G401 (cell line): ENCODE measurements at places on chromosomes 2 and 18.

GRCh38 chr2:58842501-58843155 is 601.5 kb upstream of the FANCL start:
- DNase-seq, result no peak

- no peak for DNase-seq
Measured at GRCh38 chr2:223576873-223577272, 25.3 kb downstream of the SCG2 start.

DNA sequence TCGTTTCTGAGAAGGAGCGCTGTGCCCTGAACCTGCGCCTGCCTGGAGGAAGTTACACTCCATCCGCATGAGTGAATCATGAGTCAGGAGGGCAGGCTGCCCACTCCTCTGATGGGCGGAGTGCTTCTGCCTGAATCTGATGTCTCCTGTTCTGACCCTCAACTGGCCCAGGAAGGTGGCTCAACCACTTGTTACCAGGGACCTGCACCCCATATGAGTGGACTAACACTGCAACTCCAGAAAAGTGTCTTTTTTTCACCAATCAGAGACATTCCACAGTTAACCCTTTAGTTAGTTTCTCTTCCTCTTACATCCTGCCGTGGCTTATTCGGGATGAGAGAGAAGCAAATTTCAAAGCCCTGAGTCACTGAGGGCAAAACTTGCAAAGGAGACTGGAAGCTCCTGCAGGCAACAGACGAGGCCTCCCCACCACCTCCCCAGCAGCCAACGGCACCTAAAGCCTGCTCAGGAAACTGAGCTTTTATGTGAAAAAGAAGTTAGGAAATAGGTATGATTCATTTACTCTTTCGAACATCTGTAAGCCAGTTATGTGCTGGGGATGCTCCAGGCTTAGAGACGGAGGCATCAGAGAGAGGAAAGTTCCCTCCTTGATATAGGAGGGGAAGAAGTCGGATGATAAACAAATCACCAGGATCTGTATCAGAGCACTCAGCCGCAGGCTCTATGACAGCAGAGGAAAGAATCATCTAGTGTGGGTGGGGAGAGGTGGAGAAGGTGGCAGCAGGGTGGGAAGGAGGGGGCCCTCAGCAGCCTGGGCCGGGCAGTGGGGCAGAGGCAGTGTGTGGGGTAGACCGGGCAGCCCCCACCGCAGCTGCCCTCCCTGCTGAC is 30.9 kb downstream of the MBP start:
- DNase-seq, result no peak

- DNase-seq, result no peak
Measured at GRCh38 chr2:29612568-29612967, 308.8 kb downstream of the ALK start.

- no peak for DNase-seq
Measured at GRCh38 chr18:46250084-46250811, 146.1 kb downstream of the HAUS1 start.

- DNase-seq, result no peak
Measured at GRCh38 chr2:179467111-179467510, 202.5 kb upstream of the SESTD1 start.

DNA sequence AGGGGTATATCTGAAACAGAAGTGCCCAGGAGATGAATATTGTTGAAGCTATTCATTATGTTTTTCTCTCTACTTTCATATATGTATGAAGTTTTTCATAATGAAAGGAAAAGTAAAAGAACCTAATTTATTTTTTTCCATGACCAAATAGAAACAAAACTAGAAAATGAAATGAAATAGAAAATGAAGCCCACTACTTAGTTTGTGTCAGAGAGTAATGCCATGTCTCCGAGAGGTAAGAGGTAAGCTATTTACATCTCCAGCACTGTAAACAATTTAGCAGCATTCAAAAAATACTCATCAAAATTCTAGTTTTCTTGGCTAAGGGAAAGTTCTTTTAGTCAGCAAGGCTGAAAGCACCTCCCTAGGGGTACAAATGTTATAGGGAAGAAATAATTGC is 238.6 kb downstream of the PTH2R start:
- no peak for DNase-seq

- no peak for DNase-seq
Measured at GRCh38 chr2:119228964-119229363, 5.3 kb downstream of the STEAP3 start.

- no peak for DNase-seq
Measured at GRCh38 chr2:105104208-105104731, 66.4 kb downstream of the MRPS9 start.

DNA sequence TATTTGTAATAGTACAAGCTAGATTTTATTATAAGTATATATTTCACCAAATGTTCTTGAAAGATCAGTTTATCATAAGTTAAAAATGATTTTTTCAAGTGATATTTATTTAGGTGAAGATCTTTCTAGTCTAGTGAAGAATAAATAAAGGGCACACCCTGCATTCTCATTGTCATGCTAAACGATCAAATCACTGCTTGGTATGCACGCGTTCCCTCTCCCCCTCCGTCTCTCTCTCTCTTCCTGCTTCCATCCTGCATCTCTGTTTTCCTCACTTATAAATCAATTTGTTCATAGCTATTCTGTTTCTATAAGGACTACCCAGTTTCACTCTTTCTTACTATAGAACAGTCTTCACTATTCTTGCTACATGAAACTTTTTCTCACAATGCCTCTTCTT is 1067.4 kb downstream of the LRP1B start:
- DNase-seq, result no peak

- peak; percentile 44 for DNase-seq
Measured at GRCh38 chr2:73103018-73103542, 9.7 kb downstream of the RAB11FIP5 start.

DNA sequence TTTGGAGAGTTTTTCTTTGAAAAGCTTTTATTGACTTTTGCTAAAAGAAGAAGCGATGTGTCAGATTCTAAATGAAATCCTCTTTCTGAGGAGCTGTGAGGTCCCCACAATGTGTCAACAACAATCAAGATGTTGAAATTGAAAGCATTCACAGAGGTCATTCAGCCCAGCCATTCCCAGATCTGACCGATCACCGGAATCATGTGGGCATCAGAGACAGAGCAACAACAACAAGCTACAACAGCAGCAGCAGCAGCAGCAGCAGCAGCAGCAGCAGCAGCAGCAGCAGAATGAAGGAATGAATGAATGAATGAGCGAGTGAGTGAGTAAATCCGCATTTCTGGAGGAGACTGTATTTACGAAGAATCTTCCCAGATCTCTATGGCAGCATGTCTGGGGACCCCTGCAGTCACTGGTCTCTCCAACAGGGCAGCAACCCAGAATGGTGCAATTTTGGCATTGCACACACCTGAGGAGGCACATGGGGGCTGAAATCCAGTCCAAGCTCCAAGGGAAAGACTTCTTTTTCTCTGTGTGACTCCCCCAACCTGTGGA is 299.0 kb downstream of the MYCN start:
- no peak for DNase-seq

DNA sequence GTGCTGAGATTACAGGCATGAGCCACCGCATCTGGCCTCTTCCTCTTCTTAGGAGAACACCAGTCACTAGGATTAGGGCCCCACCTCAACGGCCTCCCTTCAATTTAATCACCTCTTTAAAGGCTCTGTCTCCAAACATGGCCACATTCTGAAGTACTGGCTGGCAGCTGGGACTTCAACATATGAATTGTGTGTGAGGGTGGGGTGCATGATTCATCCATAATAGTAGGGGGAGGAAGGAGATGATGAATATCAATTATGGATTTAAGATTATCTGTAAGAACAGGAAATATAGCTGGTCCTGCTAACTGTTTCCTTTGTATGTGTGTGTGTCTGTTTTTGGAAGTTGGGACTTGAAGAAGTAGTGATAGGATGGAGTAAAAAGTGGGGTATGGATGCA is 14.7 kb upstream of the EPG5 start:
- no peak for DNase-seq

GRCh38 chr2:45765007-45765727 is 113.7 kb downstream of the PRKCE start:
- DNase-seq, result no peak

- no peak for DNase-seq
Measured at GRCh38 chr2:59239146-59239545, 998.0 kb upstream of the FANCL start.

DNA sequence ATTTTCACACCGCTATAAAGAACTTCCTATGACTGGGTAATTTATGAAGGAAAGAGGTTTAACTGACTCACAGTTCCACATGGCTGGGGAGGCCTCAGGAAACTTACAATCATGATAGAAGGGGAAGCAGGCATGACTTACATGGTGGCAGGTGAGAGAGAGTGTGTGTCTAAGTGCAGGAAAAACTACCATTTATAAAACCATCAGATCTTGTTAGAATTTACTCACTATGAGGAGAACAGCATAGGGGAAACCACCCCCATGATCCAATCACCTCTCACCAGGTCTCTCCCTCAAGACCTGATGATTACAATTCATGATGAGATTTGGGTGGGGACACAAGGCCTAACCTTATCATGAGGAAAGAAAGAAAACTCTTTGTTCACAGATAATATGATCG is 174.6 kb downstream of the SRBD1 start:
- no peak for DNase-seq

- no peak for DNase-seq
Measured at GRCh38 chr18:45518311-45519155, 96.7 kb upstream of the SLC14A2 start.

DNA sequence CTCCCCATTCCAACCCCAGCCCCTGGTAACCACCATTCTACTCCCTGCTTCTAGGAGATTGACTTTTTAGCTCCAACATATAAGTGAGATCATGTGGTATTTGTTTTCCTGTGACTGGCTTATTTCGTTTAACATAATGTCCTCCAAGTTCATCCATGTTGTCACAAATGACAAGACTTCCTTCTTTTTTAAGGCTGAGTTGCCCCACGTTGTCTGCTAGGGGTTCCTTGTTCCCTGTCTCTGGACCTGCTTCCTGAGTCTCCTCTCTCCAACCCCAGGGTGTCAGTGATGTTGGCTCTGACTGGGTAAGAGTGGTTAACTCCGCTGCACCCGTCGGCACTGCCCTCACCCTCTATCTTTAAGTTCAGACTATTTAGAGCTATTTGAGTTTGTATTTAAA is 175.2 kb downstream of the SH3RF3 start:
- DNase-seq, result no peak

- peak; percentile 26 for DNase-seq
Measured at GRCh38 chr2:205680067-205680466, 2.2 kb upstream of the NRP2 start.

DNA sequence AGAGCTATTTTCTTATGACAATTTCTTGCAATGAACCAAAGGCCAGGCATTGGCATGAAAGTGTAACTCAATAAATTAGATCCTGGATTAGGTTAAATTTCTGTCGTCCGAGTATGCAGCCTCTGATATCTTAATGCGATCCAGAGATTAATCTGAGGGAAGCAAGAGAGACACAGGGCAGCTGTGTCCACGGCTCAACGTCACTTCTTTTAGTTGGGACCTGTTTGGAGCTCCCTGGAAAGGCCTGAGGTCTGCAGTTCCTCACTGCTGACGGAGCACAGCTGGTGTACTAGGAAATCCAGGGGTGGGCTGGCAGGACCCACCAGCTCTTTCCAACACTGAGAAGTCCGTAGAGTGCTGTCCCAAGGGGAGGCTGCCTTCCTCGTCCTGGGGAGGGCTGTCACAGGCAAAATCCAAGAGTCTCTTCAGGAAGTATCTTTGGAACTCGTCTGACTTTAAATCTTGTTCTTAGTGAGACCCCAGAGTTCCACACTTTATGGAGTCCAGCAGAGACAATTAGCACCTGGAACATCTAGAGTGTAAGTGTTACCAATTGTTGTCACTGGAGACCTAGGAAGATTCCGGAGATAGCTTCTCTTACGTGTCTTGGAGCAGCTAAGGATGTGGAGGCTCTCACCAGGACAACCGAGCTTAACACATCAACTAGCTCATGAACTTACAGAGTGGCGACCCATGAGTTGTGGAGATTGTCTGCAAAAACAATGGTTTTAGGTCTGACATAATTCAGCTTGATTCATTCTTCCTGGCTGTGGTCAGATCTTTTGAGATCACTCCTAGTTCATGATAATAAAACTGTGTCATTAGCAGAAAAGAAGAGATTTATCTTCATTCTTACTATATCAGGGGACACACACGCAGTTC is 173.7 kb downstream of the ACKR3 start:
- DNase-seq, result no peak

DNA sequence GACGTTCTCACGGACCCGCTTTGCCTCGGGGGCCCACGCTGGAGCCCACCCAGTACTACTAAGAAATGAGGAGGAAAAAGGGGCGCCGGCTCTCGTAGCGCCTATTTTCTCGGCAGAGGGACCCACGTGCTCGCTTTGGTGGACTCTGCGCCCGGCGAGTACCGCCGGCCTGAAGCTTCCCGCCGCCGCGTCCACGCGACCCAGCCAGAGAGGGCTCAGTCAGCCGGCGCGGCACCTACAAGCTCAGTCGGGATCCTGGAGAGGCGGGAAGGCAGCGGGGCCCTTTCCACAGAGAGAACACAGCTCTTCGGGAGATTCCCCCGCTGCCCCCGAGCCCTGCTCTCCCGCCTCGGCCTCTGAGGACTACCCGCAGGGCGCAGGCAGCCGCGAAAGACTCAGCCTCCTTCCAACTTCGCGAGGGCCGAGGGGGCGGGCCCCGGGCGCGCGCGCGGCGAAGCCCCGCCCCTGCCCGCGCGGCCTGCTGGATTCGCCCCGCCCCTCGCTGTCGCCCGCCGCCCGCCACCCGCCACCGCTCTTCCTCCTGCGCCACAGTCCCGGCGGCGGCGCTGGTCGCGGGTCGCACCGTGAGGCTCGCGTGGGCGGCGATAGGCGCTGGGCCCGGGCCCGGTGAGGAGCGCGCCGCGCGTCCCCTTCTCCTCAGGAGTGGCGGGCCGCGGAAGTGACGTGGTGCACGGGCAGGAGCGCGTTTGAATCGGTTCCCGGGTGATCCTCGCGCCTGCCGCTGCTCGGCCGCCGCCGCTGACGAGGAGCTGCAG is at the start of gene SMCHD1:
TSS of gene SMCHD1 (plus strand) at position 549 of the 776 bp plus-strand sequence. CDS start 350 bp downstream, outside the sequence.
- DNase-seq, result peak; percentile 84

- no peak for DNase-seq
Measured at GRCh38 chr18:50128506-50129271, 66.3 kb downstream of the MYO5B start.

DNA sequence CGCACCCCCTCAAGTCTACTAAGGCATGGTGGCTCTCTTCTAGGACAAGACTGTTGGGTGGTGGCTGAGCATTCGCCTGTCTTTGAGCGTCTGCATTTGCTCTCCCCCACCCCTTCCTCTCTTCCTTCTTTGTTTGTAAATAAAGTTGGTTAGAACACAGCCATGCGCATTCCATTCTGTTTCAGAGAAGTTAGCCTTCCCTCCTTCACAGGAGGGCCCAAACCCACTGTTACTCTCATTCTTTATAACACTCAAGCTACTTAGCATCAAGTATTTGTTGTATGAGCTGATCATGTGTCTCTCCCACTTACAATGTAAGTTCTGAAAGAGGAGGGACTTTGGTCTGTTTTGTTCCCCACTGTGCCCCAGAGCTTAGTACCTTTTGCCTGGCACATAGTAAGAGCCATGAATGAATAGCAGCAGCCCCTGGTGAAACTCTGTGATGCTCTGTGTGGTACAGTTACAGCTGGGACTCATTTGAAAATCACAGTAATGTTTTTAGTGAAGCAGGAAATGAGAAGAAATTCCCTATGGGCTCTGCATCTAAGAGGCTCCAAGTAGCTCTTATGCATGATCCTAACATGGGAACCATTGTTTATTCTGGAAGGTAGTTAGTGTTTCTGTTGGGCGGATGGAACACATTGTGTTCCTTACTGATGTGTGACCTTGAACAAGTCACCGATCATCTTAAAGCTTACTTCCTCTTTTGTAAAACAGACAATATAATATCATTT is 7.7 kb downstream of the MGAT5 start:
- DNase-seq, result no peak

- DNase-seq, result no peak
Measured at GRCh38 chr2:32464431-32464830, 107.6 kb downstream of the BIRC6 start.

GRCh38 chr18:55833543-55833942 is 245.6 kb upstream of the TCF4 start:
- no peak for DNase-seq

- DNase-seq, result no peak
Measured at GRCh38 chr2:22912398-22912797, 472.6 kb upstream of the KLHL29 start.
